ENCODE measurements at places on chromosomes 5 and 9.

GRCh38 chr5:176902911-176903664, 3.9 kb upstream of the HK3 start:
- no peak for DNase-seq

GRCh38 chr9:1454616-1455347, 404.6 kb downstream of the DMRT2 start:
- no peak for DNase-seq

DNA sequence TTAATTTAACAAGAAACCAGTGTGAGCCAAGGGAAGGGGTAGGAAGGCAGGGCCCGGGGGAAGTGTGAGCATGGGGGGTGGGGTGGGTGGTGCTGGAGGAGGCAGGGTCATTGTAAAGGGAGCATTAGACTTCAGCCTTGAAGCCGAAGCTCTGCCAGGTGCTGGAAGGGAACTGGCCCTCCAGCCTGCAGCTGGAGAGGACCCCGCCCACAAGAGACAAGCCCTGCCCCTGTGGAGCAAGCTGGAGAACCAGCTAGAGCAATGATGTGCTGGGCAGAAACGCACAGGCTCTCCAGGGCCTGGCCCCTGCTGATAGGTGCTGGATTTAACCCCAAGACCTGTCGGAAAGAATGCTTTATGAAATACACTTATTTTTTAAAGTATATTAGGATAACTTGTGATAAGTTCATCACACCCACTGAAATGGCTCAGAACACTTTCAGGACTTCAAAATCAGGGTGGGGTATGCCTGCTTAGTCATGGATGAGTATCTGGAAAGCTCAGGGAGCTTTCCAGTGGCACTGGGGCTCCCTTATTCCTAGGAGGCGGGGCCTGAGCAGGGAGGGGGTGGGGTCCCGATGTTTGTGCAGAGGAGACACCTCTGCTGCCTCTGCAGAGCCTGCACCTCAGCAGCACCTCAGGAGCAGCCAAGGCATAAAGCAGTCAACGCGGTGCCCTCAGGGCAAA, 27.1 kb downstream of the UBE2QL1 start:
- peak; percentile 94 for DNase-seq

GRCh38 chr5:143705381-143705780, 106.6 kb upstream of the HMHB1 start:
- DNase-seq, result no peak

DNA sequence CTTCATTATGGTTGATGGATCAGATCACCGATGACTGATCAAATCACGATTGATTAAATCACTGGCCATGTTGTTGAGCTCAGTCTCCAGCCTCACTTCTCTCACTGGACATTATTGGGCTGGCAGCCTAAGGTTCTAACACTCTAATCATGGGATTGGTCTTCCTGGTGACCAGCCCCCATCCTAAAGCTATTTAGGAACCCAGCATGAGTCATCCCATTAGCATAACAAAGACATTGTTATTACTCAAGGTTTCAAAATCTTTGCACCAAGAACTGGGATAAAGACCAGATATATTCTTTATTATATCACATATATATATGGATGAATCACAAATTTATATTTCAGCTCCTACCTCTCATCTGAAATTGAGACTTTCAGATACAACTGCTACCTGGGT, 272.1 kb upstream of the IL12B start:
- DNase-seq, result no peak

DNA sequence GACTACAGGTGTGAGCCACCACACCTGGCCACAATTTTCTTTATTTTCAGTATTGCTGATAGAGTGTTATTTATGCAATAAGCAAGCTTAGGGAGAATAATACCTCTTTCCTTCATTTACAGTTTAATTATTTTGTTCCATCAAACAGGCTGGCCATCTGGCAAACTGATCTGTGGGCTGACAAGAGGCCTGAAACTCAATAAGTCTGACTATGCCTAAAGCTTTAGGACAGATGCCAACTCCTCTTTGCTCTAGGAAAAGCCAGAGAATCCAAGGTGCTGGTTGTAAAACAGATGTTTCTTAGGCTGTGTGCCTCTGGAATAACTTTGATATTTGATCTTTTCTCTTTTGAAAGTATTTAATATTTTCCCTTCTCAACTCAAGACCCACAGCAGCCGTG, 98.4 kb downstream of the TARS1 start:
- no peak for DNase-seq

Measured in NCI-H187 (cell line).